ENCODE measurements at places on chromosomes 5 and 9.

DNA sequence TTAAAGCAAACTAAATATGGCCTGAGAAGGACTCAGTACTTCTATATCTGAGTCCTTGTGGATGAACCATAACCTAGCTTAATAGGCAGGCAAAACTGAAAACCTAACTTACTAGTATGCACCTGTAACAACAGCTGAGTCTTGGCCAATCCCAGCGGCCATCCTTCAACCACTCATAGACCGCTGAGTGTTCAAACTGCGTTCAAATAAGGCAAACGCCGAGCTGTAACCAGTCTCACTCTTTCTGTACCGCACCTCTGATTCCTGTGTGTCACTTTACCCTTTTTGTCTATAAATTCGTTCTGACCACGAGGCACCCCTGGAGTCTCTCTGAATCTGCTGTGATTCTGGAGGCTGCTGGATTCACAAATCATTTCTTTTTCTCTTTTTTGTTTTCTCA lies 170.5 kb downstream of the COL23A1 start:
- no peak for DNase-seq

GRCh38 chr9:16848179-16848578 lies 22.3 kb downstream of the BNC2 start:
- no peak for DNase-seq

GRCh38 chr5:160054047-160054446 lies 45.1 kb downstream of the TTC1 start:
- no peak for DNase-seq

DNA sequence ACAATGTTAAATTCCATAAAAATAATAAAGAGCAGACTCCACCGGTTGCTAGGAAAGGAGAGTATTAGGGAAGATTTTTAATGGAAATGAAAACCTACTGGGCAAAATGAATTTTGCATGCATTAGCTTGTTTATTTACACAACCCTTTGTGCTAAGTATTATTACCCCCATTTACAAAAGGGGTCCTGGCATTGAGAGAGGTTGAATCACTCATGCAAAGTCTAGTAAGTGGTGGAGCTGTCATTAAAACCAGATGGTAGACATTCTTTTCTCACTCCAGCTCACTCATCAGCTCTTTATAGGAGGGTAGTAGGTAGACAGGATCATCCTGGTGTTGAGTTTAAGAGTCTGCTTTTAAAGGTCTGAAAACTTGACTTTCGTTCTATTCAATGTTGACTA lies 395.1 kb downstream of the PLK2 start:
- no peak for DNase-seq

- no peak for DNase-seq
These were observed 8.7 kb downstream of the PRDM12 start for GRCh38 chr9:130672933-130673615.

GRCh38 chr5:171270136-171270535 lies 38.9 kb upstream of the TLX3 start:
- DNase-seq: no peak

- DNase-seq: peak; percentile 47
These were observed 34.1 kb downstream of the IRF1 start for GRCh38 chr5:132456296-132456986.

- DNase-seq: no peak
These were observed 2.3 kb downstream of the WHRN start for GRCh38 chr9:114503009-114503408.

GRCh38 chr5:81302596-81302995 lies 1.2 kb downstream of the ZCCHC9 start:
- no peak for DNase-seq

DNA sequence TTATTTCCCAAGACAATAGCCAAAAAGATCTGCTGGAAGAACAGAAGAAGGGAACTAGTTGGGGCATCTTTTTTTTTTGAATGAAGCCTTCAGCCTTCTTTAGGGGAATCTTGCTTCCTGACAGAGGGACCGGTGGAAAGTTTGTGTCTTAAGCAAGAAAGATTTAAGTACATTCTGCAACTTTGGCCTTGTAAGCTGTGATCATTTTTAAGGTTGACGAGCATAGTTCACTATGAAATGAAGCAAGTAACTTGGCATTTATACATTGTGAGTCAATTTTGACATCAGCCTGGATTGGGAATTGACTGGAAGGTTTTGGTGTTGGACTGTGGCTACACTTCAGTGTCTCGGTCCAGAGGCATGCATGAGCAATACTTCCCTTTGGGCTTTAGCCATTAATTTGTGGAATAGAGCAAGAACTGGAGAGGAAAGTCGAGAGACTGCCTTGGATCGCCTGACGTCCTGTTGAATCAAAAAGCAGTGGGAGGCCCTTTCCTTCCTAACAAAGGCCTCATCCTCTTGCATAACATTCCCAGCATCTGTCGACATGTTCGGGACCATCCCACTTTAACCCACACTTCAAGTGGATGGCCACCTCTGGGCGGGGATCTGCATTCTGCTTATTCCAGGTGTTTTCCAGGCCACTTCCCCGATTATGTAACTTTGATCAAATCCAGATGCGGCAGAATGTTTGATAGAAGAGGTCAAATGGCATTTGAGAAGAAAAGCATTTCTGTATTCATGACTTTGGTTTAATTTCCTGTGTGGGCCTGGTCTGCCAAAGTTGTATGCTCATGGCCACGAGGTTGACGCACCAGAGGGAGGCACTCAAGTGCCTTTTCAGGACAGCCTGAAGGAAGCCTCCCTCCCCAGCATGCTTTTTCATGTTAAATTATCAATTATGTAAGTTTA lies 12.5 kb downstream of the ABL1 start:
- DNase-seq: peak; percentile 48

- DNase-seq: no peak
These were observed 17.5 kb downstream of the CAMK4 start for GRCh38 chr5:111241696-111242095.

GRCh38 chr5:33433303-33434240 lies 7.2 kb upstream of the TARS1 start:
- DNase-seq: no peak

DNA sequence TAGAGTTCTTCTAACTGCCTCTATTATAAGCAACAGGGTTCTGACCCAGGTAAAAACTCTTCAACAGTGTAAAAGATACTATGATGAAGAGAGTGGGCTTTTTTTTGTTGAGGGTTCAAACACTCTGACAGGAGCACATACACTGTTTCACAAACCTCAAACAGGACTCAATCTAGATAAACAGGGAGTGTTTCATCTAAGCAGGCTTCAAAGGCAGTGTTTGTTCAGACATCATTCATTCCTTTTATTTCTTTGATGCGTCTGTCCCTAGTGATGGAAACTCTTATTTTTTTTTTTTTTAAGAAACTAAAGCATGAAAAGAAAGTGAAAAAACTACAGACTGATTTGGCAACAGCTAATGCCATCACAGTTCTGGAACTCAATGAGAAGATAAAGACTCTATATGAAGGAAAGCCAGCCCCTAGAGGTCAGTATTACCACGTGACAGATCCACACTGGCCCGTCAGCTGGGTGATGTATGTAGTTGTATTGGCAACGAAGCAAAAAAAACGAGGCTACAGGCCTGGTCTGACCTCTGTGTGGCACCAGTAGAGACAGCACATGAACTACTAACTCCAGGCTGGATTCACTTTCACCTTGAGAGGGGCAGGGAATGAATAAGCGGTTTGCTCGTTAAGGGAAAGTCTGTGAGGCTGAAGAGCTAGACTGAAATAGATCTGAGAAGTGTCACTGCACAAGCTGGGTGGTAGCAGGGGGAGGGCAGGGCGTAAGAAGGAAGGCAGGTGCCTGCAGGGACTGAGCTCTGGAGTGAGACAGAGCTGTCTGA lies 172.2 kb downstream of the CCDC192 start:
- DNase-seq: peak; percentile 81

GRCh38 chr5:173832386-173832785 lies 55.8 kb upstream of the CPEB4 start:
- no peak for DNase-seq

- no peak for DNase-seq
These were observed 104.8 kb upstream of the SMARCA2 start for GRCh38 chr9:1910269-1910811.

GRCh38 chr5:113806250-113806649 lies 292.8 kb downstream of the YTHDC2 start:
- DNase-seq: peak; percentile 43

Measured in Ammon's horn (tissue), 1 donor.